Transverse colon (tissue), 4 donors: ENCODE measurements at places on chromosomes 1 and 21. TPM values are rescaled to one million over a fixed set of nuclear protein-coding genes. Genes with fewer than 3 reads are reported as not detected.

DNA sequence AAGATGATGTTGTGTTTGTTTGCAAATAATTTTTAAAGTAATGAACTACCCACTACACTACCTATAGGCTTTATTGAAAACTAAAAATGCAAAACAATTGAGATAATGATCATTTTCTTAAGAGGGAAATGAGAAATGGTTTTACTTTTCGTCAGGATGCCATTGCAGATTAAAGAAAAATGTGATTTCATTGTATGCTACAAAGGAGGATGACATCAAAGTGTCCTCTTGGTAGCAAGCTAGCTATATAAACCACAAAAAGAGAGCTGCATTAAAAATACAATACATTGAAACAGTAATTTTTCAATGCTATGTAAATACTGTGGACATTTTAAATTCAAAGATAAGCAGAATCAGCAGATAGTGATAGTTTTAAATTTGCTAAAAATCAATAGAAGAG lies 87.5 kb upstream of the DPYD start:
- no peak for DNase-seq

DNA sequence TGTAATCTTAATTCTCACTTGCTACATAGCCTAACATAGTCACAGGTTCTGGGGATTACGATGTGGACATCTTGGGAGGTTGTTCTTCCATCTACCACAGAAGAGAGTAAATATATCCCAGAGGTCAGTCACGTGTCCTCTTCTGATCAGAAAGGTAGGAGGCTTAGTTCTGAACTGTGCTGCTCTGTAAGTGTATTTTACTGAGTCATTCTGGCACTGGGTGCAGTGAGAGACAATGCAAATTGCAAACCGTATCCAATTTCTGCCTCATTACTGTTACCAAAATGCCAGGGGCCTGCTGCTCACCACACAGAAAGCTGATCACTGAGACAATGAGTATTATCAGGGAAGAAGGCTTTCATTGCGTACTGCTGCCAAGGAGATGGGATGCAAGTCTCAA lies 104.0 kb downstream of the GABPA start:
- no peak for DNase-seq

DNA sequence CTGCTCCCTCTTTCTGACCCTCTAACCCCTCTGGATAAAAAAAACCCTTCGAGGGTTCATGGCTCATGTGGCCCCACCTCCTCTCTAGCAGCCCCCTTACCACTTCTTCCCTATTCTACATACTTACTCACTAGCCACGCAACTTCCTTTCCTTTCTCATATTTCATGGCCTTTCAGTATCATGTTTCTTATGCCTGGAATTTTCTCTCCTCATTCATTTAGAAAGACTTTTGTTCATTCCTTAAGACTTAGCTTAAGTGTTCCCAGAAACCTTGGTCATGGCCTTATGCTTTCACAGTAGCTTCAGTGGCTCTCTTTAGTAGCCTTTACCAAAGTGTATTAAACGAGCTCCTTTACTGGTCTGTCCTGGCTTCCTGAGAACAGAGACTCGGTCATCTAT lies 6.1 kb downstream of the ACP6 start:
- DNase-seq: no peak

DNA sequence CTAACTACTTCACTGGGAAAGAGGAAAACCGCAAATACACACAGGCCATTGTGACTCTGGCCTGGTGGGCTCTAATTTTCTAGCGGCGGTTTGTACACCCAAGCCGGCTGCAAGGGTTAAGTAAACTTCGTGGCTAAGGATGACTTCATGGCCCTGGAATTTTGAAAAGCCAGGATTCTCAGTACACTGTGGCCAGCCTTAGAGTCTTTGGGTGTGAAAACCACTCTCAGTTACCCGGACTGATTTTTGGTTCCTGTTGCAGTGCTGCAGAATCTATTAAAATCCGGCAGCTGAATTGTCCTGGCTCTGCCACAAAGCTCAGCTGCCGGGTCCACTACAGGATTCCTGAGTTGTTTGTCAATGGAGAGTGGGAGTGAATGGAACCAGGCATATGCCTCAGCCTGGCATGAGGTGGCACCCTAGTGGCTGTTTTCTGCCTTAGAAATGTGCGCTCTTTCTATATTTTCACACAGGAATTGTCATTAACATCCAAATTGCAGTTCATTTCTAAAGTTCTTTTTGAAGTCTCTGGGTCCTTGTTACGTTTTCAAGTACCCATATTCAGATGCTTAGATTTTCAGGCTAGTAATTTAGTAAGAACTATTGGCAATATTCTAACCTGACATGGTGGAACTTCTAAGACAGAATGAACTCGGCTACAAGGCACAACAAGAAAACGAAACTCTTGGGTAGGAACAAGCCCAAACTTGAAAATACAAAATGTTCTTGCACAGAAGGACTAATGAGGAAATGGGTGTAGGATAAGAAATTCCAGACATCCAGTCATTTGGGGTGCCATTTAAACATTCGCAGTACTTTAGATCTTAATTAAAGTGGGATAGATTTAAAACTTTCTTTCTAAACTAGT lies 255.9 kb downstream of the NFIA start:
- DNase-seq: peak; percentile 60

Gene ADORA3
- total RNA-seq: 2.9 TPM

- DNase-seq: no peak
Measured at GRCh38 chr1:212301580-212301979, 16.4 kb downstream of the PPP2R5A start.

DNA sequence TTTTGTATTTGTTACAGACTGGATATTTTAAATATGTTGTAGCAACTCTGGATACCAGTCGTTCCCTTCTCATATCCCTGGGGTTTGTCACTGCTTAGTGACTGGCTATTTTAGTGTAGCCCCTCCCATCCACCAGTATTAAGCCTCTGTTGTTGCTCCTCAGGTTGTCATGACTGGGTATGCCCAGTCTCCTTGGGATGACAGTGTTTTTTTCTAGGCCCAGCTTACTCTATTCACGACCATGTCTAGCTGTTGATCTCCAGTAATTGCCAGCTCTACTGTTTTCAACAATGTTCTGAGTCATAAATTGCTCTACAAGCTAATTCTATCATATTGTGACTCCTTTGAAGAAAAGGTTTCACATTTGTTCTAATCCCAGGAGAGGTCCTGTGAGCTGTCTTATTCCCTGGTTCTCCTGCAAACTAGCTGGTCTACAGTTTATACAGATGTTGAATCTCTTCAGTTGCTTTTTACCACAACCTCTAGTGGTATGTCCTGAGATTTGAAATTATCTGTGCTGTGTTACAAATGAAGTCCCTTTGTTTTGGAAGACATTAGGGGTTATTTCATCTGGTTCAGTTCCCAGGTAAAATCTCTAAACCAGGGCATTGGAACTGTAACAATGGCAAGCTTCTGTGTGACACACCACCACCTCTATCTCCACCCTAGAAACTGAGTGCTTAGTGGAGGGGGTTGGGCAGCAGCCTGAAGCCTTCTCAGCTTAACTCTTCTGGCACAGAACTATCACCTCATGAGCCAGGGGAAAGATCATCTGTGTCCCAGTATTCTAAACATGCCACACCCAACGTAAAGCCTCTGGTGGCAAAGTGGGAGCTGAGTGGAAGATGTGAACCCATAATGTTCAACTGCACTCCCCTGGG lies 124.6 kb downstream of the TRIM33 start:
- no peak for DNase-seq

- no peak for DNase-seq
Measured at GRCh38 chr1:220786057-220786336, 716 bp upstream of the MTARC1 start.

DNA sequence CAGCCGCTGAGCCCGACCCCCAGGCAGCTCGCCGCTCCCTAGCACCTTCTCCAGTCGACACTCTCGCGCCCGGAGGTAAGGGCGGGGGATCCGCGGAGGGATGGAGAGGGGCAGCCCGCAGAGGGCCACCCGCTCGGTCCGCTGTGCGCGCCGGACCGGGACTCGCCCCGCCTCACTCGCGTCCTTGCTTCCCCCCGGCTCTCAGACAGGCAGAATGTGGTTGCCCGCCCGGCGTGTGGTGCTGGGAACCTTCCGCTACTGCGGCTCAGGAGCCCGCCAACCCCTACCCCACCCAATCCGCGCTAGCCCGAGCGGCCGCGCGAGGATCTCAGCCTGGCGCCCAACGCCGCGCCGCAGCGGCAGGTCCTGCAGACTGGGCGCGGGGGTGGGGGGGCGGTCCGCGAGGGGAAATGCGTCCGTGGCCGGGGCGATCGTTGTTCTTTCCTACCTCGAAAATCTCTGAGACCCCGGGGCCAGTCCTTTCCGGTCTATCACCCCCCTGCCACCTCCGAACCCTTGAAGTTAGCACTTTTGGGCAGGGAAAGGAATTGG lies 404 bp downstream of the LRRC8C start:
- peak; percentile 60 for DNase-seq

DNA sequence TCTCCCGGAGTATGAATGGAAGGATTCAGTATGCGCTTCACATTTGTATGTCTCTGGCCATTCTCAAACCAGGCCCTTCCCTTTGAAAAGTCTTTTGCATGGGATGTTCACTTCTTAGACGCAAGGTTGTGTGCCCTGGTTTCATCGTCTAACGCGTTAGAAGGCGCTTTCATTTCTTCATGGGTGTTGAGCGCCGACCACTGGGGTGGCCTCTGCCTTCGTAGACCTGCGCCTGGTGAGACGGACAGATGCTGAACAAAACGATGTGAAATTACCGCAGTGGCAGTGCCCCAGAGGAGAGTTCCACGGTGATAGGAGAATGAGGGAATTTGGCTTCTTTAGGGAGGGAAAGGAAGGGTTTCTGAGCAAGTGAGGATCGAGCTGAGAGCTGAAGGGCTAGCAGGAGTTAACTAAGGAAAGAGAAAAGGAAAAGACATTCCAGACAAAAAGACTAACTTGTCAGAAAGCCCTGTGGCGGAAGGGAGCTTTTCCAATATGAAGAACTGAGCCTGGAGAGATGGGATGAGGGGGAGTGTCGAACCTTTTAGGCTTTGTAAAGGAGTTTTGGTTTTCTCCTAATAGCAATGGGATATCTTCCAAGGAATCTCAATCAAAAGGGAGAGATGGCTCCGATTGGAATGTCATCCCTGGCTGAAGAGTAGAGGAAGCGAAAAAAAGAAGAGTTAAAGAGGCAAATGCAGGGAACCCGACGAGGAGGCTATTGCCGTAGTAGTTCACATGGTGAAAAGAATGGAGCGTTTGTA lies 951 bp downstream of the GGPS1 start:
- DNase-seq: peak; percentile 51

DNA sequence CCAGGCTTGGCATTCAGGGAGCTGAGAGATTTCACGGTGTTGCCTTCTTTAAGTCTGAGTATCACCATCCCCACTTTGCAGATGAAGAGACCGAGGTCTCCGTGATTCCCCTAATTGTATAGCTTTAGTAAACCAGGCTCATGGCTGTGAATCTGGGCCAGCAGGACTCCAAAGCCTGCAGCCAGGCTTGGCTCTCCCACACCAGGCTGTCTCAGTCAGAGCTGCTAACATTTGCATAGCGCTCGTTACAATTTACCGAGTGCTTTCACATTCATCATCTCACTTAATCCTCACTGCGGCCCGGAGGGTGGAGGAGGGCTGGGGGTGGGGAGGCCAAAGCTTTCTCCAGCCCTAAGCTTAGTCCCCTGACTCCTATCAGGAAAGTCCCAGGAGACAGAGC lies 11.7 kb downstream of the C1orf94 start:
- no peak for DNase-seq

Gene AUNIP
- total RNA-seq: not detected

- DNase-seq: no peak
Measured at GRCh38 chr21:41755934-41756773, 10.7 kb downstream of the RIPK4 start.

- DNase-seq: no peak
Measured at GRCh38 chr1:32367912-32368635, 5.7 kb downstream of the TSSK3 start.

Gene PEX14
- total RNA-seq: 12.7 TPM

DNA sequence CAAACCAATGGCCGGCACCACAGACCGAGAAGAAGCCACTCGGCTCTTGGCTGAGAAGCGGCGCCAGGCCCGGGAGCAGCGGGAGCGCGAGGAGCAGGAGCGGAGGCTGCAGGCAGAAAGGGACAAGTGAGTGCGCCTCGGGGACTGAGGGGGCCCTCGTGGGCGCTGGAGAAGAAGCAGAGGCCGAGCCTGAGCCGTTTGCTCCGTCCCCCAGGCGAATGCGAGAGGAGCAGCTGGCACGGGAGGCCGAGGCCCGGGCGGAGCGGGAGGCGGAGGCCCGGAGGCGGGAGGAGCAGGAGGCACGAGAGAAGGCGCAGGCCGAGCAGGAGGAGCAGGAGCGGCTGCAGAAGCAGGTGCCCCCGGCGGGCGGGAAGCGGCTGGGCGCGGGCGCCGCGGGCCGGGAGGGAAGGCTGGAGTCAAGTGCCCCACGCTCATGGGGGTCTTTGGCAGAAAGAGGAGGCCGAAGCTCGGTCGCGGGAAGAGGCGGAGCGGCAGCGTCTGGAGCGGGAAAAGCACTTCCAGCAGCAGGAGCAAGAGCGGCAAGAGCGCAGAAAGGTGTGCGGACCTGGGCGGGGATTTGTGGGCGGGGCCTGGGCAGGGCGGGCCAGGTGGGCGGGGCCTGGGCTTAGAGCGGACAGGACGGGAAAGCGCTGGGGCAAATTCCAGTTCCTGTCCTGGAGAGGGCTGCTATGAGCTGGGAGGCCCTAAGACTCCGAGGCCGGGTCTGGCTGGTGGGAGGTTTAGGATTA lies 22.7 kb downstream of the MAP7D1 start:
- peak; percentile 90 for DNase-seq

- peak; percentile 77 for DNase-seq
Measured at GRCh38 chr1:20255666-20256065, 35.0 kb upstream of the VWA5B1 start.

Gene GLIS1
- 0.27 TPM for total RNA-seq

- no peak for DNase-seq
Measured at GRCh38 chr21:34223376-34223775, 140.4 kb upstream of the KCNE2 start.

DNA sequence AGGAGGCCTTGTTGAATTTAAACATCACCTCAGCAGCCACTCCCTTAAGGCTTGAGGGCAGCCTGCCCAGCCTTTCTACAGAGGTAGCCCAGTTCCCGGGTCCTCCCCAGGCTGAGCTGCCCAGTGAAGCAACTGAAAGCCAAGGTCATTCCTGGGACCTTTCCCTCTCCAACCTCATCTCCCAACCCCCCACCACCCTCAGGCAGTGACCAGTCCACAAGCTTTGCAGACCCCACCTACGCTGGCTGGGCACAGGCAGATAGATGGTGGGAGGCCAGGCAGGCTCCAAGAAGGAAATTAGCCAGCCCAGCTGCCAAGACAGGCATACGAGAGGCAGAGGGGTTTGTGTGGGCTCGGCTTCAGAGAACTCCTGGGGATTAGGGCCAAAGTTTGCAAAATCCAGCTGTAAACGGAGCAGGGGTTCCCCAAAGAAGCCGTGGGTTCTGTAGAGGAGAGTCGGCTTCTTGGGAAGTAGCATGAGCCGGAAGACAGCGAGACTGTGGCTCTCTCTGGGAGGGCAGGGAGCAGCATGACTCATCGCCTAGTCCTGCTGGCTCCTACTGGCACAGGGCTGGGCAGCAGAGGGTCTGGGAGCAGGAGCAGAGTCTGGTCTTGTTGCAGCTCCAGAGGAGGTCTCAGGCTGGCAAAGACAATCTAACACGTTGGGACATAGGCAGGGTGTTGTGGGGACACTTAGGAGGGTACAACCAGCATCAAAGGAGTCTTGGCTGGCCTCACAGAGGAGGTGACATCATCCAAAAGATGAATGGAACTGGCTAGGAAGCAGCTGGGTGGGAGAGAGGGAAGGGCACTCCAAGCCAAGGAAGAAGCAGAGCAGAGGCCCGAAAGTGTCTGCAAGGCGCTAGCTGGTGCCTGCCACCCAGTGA lies 2.8 kb upstream of the ZC3H12A start:
- DNase-seq: peak; percentile 84

Gene KNCN
- not detected for total RNA-seq

Gene THBS3
- 32.2 TPM for total RNA-seq

Gene CFHR3
- not detected for total RNA-seq

Gene CELA2B
- not detected for total RNA-seq
